ENCODE measurements at places on chromosomes 16 and 17.

GRCh38 chr17:67049025-67049739 lies 4.8 kb downstream of the CACNG1 start:
- no peak for DNase-seq

- DNase-seq: no peak
These were observed 822 bp downstream of the IGF2BP1 start for GRCh38 chr17:48997827-48998586.

DNA sequence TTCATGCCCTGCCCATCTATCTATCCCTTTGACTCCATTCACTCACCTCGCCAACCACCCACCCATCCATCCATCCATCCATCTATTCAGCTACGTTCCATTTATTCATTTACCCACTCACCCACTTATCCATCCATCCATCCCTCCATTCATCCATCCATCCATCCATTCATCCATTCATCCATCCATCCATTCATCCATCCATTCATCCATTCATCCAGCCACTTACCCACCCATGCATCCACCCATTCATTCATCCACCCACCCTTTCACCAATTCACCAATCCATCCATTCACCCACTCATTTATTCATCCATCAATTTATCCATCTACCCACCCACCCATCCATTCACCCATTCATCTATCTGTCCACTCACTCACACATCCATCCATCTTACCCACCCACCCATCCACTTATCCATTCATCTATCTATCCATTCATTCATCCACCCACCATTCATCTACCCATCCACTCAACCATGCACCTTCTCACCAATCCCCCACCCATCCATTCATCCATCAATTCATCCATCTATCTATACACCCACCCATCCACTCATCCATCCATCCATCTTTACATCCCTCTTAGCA lies 19.5 kb upstream of the KCNJ12 start:
- DNase-seq: no peak

DNA sequence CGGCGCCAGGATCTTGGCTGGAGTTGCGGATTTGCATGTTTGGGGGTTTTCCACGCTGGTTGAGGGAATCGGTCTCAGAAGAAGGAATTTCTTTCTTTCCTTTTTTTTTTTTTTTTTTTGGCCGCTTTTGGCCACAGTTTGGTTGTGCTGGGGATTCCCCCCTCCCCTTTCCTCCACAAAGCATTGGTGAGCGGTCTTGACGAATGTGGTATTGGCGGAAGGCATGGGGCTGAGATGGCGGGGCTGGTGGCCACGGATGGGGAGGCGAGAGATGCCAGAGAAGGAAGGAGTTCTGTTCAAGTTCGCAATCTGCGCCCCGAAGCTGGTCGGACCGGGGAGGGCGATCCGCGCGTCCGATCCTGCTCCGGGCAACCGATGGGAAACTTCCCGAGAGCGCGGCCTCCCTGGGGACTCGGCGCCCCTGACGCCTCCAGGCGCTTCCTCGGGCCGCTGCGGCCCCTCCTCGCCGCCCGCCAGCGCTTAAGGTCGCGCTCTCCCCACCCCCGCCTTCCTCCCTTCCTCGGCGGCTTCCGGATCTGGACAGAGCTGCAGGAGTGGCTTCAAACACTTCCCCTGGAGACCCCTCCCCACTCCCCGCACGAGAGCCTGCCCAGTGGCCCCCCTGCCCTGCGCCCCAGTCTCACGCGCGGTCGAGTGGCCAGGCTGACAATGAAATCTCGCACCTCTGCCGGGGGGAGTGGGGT lies 43.2 kb downstream of the RAI1 start:
- no peak for DNase-seq

- DNase-seq: peak; percentile 47
These were observed at the start of gene RNF157 for GRCh38 chr17:76240461-76241203. TSS of gene RNF157 (minus strand) at chr17:76240493. CDS start at chr17:76240240, 253 bp downstream.

DNA sequence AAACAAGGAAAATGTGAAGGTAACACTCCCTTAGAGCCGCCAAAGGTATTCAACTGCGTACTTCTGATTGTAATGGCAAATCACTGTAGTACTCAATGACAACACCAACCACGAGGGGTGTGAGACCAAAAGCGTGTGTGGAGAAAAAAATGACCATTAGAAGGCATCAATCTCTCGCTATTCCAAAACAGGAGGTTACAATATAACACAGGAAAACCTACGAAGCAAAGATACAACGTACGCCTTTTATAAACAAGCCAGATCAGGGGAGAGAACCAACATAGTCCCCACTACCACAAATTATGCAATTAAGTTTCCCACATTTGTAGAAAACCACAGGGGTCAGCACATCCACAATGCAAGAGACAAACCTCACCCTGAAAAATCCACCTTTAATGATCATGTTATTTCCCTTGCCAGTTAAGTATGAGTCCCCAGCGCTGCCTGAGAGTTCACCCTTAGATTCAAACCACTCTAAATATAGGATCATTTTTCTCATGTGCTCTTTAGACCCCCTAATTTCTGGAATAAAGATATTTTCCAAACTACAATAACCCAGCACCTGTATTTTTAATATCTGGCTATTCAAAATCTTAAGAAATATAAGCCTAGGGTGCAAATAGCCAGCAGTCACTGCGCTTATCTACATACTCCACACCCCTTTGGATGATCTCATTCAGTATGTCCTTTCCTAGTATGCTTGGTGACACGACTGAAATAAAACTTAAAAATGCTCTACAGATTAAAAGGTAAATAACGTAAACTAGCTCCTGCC lies 12.4 kb downstream of the TEX14 start:
- no peak for DNase-seq

GRCh38 chr17:41910701-41911391 lies 7.9 kb downstream of the ACLY start:
- DNase-seq: no peak

DNA sequence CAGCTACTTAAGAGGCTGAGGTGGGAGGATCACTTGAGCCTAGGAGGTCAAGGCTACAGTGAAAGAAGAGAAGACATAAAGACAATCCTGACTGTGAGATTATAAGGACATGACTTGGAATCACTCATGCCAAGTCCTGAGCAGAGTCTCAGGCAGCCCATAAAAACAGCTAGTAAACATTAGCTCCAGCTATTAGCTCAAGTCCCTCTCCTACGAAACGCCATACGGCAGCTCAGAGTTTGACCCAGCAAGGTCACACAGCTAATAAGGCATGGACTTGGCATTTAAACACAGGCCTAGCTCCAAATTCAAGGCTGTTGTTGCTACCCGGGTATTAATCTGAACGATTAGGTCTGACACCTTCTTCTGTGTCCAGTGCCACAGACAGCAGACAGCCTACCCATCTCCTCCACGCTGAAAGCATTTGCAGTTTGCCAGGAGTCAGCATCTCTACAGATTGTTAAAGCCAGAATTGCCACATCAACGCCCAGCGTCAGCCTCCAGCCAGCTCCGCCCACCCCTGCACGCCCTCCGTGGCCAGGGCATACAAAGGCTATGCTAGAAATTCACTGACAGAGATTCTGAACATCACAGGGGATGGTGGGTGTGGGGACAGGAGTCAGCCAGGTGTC lies 9.9 kb upstream of the TMEM114 start:
- no peak for DNase-seq

- DNase-seq: no peak
These were observed 80.3 kb upstream of the CRHR1 start for GRCh38 chr17:45703806-45704205.

- no peak for DNase-seq
These were observed 32.9 kb downstream of the SNX29 start for GRCh38 chr16:12009462-12009861.

- DNase-seq: no peak
These were observed 33.8 kb downstream of the ESRP2 start for GRCh38 chr16:68202091-68202519.

DNA sequence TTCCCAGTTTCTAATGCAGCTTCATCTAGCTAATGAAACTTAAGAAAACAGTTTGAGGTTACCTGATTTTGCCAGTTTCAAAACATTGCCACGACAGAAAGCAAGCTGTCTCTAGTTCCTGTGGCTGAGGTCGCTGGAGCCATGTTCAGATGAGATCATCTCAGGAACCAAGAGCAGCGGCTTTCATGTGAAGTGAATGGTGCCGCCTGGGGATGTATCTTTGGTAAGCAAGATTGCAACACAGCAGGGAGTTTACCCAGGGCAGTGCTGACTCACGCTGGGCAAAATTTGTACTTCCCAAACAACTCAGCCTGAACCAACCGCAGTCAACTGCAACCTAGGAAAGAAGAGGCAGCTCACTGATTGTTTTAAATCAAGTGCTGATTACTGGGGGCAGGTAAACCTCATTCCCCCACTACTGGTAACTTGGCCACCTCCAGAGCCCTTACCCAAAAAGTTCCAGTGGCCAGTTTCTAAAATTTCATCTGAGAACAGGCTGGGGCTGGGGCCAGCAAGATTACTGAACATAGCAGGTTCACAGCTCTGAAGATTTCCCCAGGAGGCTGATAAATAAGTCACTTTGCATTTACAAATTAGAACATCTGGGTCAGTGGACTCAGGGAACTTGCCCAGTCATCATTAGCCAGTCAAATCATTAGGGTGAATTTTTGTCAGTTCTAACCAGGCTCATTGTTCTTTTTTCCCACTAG lies at the start of gene RFFL:
RFFL (minus strand) TSS at position 194 of the 710 bp plus-strand sequence. CDS start 37,154 bp downstream, outside the sequence.
- peak; percentile 97 for DNase-seq

GRCh38 chr17:1007310-1008007 lies 10.5 kb downstream of the TIMM22 start:
- no peak for DNase-seq
